Fibroblast of skin of scalp (primary cell): ENCODE measurements at places on chromosomes 13 and 19.

- no peak for DNase-seq
Observed at GRCh38 chr19:28596561-28597071, 616.3 kb downstream of the UQCRFS1 start.

DNA sequence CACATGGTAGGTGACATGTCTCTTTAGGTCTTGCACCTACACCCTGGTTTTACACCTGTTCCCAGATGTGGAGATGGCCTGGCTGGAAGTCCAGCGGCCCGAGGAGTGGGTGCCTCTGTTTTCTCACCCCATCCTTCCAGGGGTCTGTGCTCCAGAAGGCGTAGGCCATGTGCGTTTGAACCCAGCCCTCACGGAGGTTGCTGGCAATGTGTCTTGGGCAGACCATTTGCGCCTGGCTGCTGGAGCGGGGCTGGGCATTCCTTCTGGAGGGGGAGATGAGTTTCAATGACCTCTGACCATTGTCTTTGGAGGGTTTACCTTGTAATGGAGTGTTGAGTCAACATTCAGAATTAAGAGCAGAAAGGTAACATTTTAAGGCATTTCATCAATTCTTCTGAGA, 54.8 kb upstream of the ZNF536 start:
- no peak for DNase-seq

GRCh38 chr19:21233691-21234090, 91.9 kb downstream of the ZNF431 start:
- DNase-seq: no peak

- peak; percentile 89 for DNase-seq
Observed at GRCh38 chr13:102394158-102395053, 7.4 kb downstream of the FGF14 start.

DNA sequence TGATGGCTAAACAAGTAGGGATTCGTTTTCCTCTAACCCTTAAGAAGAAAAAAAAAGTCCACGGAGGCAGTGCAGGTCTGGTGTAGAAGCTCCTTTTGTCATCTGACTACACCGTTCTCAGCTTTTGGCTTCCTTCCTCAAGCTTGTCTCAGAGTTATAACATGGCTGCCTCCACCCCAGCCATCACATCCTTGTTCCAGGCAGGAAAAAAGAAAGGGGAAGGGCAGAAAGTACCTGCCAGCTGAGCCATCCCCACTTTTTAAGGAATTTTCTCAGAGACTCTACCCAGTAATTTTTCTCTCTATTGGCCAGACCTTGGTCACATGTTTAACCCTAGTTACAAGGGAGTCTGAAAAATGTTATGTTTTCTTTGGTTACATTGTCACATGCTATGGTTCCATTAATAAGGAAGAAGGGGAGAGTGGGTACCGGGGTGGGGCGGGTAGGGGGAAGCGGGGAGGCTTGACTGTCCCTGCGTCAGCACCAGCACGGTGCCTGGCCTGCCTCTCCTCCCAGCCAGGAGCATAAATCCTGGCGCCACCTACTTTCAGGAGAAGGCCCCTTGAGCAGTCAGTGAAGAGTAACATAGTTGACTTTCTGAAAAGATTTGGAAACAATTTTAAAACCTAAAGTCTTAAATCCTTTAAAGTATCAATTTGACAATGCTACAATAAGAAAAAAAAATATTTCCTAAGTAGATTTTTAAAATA, 11.1 kb downstream of the FAM124A start:
- no peak for DNase-seq

DNA sequence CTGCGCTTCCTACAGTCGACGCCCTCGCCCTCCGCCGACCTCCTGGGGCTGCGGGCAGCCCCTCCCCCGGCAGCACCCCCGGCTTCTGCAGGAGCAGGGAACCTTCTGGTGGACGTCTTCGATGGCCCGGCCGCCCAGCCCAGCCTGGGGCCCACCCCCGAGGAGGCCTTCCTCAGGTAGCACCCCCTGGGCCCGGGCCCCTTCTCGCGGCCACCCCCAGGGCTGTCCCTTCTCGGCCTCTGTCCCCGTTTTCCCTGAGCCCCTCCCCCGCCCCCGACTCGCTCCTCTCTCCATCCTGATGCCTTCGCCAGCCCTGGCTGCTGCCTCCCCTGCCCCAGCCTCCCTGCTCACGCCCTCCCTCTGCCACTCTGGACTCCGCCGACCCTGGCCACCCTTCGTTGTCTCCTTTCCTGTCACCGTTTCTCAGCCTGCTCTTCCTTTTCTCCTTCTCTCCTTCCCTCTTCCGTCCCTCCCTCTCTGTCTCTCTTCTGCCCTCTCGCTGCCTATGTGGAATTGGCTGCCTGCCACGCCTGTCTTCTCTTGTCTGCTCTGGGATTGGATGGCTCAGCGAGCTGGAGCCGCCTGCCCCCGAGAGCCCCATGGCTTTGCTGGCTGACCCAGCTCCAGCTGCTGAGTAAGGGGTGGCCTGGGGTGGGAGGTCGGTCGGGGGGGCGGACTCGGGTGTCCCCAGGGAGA, 11.0 kb downstream of the FUZ start:
- DNase-seq: peak; percentile 93

DNA sequence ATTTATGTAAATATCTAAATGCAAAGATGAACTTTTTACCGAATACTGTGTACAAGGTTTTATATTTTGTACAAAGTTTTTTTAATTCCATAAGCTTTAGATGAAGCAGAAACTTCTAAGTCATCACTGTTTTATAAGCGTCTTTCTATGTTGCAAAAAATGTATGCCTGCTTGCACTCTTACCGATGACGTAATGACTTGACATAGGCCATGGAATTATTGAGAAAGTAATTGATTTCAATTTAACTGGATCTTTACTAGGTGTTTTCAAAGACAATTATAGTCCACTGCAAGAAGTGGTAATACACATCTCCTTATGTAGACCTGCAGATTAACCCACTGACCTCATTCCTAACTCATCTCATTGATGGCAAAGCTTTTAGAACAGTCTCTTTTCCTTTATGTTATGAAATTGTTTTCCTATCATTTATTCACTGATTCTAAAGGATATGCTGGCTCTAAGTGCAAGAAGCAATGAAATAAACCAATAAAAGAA, 10.4 kb downstream of the DACH1 start:
- no peak for DNase-seq

DNA sequence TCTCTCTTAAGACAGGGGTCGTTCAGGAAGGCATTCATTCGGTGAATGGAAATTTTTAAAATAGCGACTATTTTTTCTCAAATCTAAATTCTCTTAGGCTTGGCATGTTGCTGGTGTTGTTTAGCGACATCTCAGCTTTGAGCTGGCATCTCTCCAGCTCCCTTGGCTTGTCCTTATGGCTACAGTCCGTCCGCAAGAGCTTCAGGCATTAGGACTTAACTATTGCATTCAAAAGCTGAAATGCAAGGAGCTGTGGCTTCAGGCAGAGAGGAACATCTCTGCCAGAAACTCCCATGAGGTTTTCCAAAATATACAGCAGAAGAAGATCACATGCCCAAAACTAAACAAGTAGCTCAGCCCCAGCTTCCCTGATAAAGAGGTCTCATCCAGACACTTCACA, 578.5 kb downstream of the EFNB2 start:
- DNase-seq: no peak
